NCI-H187 treated with DMSO at 0.1 percent for 48 hours (cell line): ENCODE measurements at places on chromosomes 7 and 10.

- DNase-seq = no peak
Measured at GRCh38 chr7:98200364-98200763, 10.9 kb upstream of the BHLHA15 start.

GRCh38 chr7:56079450-56080185 is 13.1 kb downstream of the PHKG1 start:
- DNase-seq = no peak

GRCh38 chr7:3670898-3671297 is 369.8 kb downstream of the SDK1 start:
- DNase-seq = no peak

- DNase-seq = no peak
Measured at GRCh38 chr7:82241356-82241755, 202.2 kb downstream of the CACNA2D1 start.

DNA sequence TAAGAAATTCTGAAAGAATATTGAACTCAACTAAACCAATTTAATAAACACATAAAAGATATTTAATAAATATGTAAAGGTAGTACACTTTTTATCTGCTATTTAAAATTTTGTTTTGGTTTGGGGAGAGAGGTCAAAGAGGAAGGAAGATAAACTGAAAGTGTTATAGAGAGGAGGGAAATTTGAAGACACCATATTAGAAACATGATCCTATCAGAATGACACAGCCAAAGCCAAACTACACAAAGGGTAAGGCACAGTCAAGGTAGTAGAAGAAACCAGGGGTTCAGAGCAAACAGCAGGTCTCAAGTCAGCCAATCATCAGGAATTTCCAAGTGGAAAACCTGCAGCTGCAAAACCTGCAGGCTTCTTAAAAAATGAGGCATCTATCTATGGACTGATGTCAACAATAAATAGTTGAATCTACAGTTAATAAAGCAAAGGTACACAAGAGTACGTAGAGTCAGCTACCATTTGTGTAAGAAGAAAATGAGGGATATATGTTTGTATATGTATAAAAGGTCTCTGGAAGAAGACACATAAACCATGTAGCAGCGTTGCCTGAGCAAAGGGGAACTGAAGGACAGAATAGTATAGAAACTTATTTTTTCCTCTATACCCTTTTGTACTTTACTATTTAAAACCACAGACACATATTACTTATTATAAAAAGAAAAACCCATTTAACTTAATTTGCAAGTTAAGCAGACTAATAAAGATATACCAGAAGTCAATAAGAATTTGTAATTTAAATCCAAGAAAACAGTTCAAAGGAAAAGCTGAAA is 10.0 kb downstream of the ZNF800 start:
- no peak for DNase-seq

GRCh38 chr10:122559228-122559627 is 1.3 kb upstream of the DMBT1 start:
- no peak for DNase-seq

- DNase-seq = peak; percentile 21
Measured at GRCh38 chr10:73529089-73529832, 33.4 kb upstream of the PPP3CB start.

DNA sequence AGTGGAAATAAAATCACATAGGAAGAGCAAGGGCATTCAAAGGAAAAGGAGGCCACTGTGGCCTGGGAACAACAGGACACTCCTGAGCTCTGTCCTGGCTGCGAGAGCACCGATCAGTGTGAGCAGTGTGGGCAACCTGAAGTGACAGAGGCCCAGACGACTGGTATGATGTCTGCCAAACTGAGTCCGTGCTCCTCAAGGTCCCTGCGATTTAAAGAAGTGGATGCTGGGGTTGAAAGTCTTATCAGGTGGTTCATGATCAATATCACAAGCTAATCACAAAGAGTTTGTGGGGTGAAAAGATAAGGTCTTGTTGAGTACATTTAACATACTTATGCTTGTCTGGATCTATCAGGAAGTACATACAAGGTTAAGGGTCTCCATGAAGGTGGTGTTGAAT is 176.5 kb downstream of the ZNF438 start:
- DNase-seq = no peak

DNA sequence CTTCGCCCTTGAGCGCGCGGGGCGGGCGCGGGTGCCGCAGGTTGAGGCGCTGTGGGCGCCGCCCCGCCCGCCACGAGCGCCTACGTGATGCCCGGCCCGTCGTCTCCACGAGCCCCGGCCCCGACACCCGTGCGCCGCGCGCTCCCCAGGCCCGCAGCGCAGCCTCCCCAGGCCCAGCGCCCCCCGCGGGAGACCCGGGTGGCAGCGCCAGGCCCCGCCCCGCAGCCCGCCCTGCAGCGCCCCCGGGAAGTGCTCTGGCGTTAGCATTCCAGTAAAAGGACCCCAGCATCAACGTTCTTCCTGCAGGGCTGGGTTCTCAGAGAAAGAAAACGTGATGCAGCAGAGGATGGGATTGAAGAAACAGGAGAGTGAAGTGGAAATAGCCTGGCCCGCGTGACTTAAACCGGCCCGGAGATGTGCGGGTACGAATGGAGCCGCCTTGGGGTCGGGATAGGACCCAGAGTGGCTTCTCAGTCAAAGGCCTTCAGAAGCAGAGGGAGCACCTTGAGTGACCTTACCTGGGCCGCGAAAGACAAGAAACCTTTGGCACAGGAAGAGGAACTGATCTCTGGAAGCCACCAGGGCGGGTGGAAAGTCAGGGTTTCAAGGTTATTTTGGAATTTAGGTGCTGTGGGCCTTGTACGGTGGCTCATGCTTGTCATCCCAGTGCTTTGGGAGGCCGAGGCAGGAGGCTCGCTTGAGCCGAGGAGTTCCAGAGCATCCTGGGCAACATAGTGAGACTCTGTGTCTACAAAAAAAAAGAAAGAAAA is 1.8 kb downstream of the PFKP start:
- DNase-seq = no peak

GRCh38 chr10:10855151-10855581 is 162.5 kb upstream of the CELF2 start:
- no peak for DNase-seq

- peak; percentile 96 for DNase-seq
Measured at GRCh38 chr7:129741743-129742213, 130.3 kb downstream of the NRF1 start.

- DNase-seq = no peak
Measured at GRCh38 chr10:3948843-3949242, 163.8 kb upstream of the KLF6 start.

GRCh38 chr7:88452646-88453045 is 146.0 kb upstream of the STEAP4 start:
- DNase-seq = no peak

- no peak for DNase-seq
Measured at GRCh38 chr10:102185811-102186527, 33.8 kb downstream of the NOLC1 start.

GRCh38 chr7:7110706-7111105 is 71.6 kb upstream of the C1GALT1 start:
- no peak for DNase-seq

DNA sequence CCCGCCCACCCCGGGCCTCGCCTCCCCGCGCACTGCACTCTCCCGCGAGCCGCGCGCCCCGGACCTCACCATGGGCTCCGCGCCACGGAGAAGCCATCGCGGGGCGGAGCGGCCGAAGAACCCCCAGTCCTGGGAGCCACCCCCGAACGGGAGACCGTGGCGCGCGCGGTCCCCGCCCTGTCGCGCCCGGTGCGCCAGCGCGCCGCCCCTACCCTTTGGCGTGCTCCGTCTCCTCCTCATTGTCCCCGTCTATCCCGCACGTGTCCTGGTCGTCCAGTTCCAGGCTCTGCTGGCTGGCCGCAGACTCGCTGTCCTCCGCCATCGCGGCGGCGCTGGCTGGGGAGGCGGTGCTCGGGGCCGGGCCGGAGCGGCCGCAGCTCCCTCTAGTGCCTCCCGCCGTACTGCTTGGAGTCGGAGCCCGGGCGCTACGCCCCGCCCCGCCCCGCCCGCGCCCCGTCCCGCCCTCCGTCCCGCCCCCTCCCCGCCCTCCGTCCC is at the start of gene NMT2:
Gene NMT2 (minus strand): TSS at position 403 of the 495 bp plus-strand sequence. CDS start 81 bp downstream, at position 322.
- DNase-seq = no peak
